Stimulated activated CD4-positive, alpha-beta T cell treated with anti-CD3 and anti-CD28 coated beads, TNF-alpha, amount 100 ng/mL, for 1 hour (primary cell): ENCODE measurements at places on chromosomes 2 and 18.

- no peak for DNase-seq
Measured at GRCh38 chr18:12046046-12046750, 47.4 kb upstream of the ANKRD62 start.

GRCh38 chr2:61928826-61929461 lies 23.5 kb downstream of the COMMD1 start:
- no peak for DNase-seq

- no peak for DNase-seq
Measured at GRCh38 chr2:43402452-43402937, 176.1 kb upstream of the ZFP36L2 start.

- DNase-seq: no peak
Measured at GRCh38 chr2:236955521-236956030, 130.1 kb upstream of the COPS8 start.

DNA sequence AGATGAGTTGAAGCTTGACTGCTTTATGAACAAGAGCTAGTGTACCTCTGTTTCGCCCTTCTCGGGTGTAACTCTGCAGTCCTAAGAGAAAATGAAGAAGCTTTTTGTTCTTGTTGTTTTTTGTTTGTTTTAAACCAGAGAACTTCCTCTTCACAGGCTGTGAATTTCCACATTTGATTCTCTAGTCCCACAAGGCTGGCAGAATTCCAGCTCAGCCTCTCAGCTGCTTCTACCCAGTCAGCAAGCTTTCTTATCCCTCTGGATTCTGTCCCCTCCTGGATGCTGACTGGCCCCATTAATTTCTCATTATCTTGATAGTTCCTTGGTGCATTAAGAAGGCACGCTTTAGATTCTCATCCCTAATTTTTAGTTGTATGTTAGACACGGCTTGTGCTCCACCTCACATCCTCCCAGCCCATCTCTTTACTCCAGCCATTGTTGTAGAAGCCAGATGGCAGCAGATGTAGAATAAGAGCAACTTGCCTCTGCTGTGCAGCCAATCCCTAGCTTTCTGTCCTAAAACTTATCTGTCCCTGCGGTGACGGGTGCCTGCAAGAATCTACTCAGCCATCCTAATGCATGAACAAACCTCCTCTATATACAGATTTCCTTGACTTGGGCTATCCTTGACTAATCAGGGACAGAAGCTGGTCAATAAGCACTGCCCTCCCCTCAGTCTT lies 12.3 kb upstream of the RESP18 start:
- DNase-seq: no peak

DNA sequence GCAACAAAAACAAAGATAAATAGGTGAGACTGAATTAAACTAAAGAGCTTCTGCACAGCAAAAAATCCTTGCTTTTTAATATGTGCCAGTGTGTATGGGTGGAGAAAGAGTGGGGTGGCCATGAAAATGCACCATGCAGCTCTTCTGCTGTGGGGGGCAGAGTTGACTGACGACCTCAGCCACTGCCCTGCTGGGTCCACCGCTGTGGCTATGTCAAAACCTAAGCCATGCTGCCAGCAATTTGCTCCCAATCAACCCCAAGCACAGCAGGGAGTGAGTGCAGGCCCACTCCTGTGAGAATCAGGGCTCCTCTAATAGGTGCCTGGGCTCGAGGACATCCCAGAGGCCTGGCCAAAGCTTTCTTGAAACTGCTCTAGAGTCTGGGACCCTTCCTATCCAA lies 235.6 kb upstream of the RBBP8 start:
- DNase-seq: no peak
